ENCODE measurements at places on chromosomes 5 and 9.

- DNase-seq = no peak
These were observed 33.9 kb upstream of the TRIO start for GRCh38 chr5:14109041-14109747.

- DNase-seq = no peak
These were observed 22.6 kb downstream of the PIP5K1B start for GRCh38 chr9:68727636-68728035.

DNA sequence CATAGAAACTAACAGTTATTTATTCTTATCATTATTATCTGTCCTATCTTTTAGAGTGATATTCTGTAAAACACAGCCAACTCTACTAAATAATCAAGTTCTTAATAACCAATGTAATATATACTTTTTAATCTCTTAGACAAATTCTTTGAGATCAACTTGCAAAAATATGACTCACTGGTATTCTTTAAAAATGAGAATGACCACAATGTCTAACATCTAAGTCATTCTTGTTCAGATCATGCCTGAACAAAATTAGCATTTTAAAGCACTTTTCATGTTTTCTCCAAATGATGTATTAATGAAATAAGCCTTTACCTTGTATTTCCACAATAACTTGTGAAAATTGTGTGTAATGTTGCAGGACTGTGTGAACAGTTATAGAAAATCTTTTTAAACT, 356.9 kb upstream of the RGMB start:
- no peak for DNase-seq

DNA sequence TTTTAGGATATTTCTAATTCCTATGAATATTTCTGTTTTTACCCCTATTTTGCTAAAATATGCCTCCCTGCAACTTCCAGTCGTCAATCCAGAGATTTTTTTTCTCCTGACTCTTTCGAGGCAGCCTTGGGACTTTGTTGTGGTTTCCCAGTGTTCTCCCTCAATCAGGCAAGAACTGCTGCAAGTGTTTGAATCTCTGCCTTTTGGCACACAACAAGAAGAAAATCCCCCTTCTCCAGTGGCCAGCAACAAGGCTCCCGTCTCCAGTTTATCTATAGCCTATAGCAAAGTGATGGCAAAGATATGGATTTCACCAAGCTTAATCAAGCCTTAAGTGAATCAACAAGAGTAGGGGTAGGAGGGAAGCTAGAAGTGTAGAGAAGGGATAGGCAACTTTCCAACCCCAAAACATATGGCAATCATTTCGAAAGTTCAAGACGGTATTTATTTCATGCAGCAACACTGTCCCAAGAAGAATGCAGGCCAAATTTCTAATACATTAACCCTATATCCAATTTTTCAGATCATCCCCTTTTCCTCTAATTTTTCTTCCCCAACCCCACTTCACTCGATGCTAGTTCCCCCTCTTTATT, 37.7 kb upstream of the PAPPA start:
- no peak for DNase-seq

DNA sequence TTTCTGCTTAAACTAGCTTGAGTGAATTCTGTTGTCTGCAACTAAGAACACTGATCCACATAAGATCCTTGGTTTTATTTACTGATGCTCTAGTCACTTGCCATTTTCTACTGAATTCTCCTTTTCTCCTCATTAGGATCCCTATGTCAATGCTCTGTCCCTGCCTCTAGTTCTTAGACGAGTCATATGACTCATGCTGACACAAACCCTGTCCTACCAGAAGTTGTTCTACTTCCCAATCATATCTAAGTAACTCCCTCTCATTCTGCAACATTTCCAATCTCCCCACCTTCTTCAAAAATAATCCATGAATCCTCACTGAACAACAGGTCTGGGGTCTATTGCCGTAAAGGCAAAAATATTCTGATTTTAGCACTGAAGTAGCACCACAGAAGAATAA, 47.1 kb upstream of the DMRT1 start:
- no peak for DNase-seq

GRCh38 chr9:76751001-76751400, 13.2 kb upstream of the PCA3 start:
- DNase-seq = no peak

Measured in esophagus squamous epithelium (tissue), 5 donors.